Aorta (tissue), 5 donors: ENCODE measurements at places on chromosomes 6 and 20. TPM values are rescaled to one million over a fixed set of nuclear protein-coding genes. Genes with fewer than 3 reads are reported as not detected.

The OVOL2 gene
- total RNA-seq: not detected

DNA sequence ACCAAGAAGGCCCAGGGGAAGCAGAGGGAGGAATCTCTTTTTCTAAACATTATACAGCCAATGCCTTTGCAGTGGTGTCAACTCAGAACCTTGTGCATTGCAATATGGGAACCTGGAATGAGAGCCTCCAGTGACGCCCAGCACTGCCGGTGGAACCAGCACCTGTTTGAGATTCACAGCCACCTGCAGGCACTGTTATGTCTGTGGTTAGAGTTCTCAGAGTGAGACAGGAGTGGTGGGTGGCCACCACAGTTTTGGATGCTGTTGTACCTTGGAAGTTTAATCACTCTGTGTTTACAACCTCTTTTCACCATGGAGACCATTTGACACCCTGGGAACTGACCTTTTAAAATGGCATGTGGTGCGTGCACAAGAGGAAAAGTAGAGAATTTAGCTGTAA, 185.3 kb upstream of the KCNG1 start:
- H3K27ac ChIP-seq: no peak overlapping the region
- DNase-seq: no peak
- H3K4me3 ChIP-seq: no peak overlapping the region
- H3K27me3 ChIP-seq: no peaks in the 10 kb centered on the region
- H3K4me1 ChIP-seq: no peaks in the 10 kb centered on the region

DNA sequence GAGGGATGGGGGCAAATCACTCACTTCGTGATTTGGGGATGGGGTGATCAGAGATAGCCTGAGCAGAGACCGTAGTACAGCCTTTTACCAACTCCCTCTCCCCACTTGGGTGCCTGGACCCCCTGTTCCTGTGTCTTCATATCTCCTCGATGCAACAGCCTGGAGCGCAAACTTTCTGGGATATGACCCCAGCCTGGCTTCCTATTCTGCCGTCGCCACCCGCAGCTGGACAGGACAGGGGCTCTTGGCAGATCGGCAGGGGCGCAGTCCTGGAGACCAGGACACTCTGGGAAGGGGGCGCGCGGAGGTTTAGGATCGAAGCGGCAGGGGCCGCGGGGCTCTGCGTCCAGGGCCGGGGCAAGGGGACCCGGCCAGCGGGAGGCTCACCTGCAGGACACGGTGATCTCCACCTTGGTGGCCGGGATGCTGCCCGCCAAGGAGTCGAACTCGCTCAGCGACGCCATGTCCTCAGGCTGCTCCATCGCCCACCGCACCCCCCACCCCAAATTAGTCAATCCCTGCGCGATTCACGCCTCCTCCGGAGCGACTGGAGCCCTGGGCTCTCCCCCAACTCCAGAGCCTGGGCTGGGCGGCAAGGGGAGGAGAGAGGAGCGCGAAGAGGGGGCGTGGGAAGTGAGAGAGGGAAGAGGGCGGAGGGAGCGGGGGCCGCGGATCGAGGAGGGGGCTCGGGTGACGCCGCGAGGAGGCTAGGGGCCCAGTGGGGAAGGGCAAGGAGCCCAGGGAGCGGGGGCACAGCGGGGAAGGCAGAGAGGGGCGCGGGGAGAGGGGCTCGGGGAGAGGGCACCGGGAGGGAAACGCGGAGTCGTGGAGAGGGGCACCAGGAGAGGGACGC, at the start of gene CPNE5:
TSS of gene CPNE5 (minus strand) at position 549 of the 853 bp plus-strand sequence. CDS start at position 482, 67 bp downstream.
- no peaks in the 10 kb centered on the region for H3K27me3 ChIP-seq
- no peaks in the 10 kb centered on the region for H3K4me1 ChIP-seq
- H3K4me3 ChIP-seq: peak within 1 kb of the TSS; percentile 24
- DNase-seq: no peak
- H3K36me3 ChIP-seq: no peaks in the 10 kb centered on the region
- no peak within 1 kb of the TSS for H3K27ac ChIP-seq

The PTCRA gene
- not detected for total RNA-seq

- H3K36me3 ChIP-seq: no peaks in the 10 kb centered on the region
- H3K4me1 ChIP-seq: no peaks in the 10 kb centered on the region
- no peak overlapping the region for H3K4me3 ChIP-seq
- no peak for DNase-seq
- H3K27ac ChIP-seq: no peak overlapping the region
- no peaks in the 10 kb centered on the region for H3K27me3 ChIP-seq
Observed at GRCh38 chr6:129523816-129524215, 186.2 kb downstream of the ARHGAP18 start.

GRCh38 chr6:19210849-19211590, 626.1 kb upstream of the ID4 start:
- no peak for DNase-seq
- no peak overlapping the region for H3K4me3 ChIP-seq
- no peaks in the 10 kb centered on the region for H3K4me1 ChIP-seq
- no peak overlapping the region for H3K27ac ChIP-seq
- H3K36me3 ChIP-seq: no peaks in the 10 kb centered on the region

The TMC2 gene
- not detected for total RNA-seq

DNA sequence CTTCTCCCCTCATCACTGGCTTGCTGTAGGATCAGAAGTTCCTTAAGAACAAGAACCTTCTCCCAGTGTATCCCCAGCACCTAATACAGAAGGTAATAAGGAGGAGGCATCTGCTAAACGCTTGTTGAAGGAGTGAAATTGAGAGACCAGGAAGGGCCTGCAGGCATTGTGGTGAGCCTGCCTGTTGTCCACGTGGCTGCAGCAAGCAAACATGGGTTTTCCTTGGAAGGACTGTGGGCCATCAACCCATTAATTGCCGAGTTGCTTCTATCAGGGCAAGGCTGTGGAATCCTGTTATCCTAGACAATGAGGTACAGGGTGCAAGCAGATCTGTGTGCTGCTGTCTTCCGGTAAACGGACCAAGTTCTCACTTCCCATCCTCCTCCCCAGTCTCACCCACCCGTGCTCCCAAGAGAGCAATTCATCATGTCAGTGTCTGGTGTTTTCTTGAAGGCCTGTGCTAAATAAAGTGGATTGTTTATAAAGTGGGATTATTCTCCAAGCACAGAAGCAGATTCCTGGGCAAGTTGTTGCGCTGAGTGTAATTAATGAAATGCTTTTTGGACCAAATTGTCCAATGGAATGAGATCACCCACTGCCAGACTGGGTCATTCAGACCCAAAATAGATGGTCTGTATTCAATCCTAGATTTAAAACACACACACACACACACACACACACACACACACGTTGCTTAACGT, 164.6 kb upstream of the CDYL start:
- H3K27ac ChIP-seq: no peak overlapping the region
- no peaks in the 10 kb centered on the region for H3K36me3 ChIP-seq
- no peak for DNase-seq
